ENCODE measurements at places on chromosomes 13 and 19. TPM values are rescaled to one million over a fixed set of nuclear protein-coding genes. Genes with fewer than 3 reads are reported as not detected.

DNA sequence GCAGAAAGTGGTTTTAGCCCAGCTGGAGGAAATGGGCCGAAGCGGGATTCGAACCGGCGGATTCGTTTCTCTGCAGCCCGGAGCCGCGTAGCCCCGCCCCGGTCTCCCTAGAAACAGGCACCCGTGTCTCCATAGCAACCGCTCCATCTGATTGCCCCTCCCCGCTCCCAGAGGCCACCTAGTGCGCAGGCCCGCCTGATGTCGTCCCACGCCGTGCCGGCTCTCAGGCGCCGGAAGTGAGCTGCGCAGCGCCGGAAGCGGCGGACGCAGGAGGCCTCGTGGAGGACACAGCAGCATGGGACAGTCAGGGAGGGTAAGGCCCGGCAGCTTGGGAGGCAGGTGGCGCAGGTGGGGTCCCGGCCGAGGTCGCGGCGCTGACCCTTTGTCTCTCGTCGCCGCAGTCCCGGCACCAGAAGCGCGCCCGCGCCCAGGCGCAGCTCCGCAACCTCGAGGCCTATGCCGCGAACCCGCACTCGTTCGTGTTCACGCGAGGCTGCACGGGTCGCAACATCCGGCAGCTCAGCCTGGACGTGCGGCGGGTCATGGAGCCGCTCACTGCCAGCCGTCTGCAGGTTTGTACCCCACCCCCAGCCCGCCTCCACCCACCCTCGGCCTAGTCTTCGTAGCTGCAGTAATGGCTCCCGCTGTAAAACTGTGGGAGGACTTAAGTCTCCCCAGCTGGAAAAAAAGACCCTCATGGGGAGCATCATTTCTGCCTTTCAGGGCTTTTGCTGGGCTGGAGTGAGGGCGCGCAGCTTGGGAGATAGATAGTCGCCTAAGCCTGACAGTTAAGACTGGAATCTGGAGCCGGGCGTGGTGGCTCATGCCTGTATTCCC lies at the start of gene PPAN:
Gene PPAN, plus strand, starts transcription at position 263 of the 837 bp plus-strand sequence. Its CDS starts 33 bp downstream, at position 296.
- DNase-seq = peak; percentile 96

- DNase-seq = no peak
These were observed 37.4 kb downstream of the KLF5 start for GRCh38 chr13:73096173-73096572.

- DNase-seq = no peak
These were observed 156.4 kb downstream of the KCTD15 start for GRCh38 chr19:33953023-33953422.

- no peak for DNase-seq
These were observed 6.5 kb downstream of the ATP4A start for GRCh38 chr19:35556846-35557538.

The PABPC3 gene
- polyA plus RNA-seq = 0.09 TPM

The DMKN gene
- polyA plus RNA-seq = 10.2 TPM
